Hematopoietic multipotent progenitor cell treated with erythropoietin and hydrocortisone succinate and interleukin-3 and kit ligand, for 8 days (in vitro differentiated cells): ENCODE measurements at places on chromosomes 4 and X.

DNA sequence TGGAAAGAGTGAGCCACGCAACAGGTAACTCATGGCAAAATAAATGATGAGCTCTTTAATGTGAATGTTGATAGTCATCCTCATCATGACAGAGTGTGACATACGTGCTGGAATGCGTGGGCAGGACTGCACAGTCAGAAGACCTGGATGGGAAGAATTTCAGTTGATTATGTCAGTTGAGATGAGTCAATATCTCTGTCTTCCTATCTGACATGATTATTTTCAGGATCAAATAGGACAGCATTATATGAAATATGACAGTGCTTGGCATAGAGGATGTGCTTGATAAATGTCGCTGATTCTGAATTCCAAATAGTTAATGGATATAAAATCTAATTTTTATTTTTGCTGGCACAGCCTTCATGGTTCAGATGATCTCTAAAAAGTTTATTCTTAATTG, 95.1 kb downstream of the IL15 start:
- no peak for DNase-seq

DNA sequence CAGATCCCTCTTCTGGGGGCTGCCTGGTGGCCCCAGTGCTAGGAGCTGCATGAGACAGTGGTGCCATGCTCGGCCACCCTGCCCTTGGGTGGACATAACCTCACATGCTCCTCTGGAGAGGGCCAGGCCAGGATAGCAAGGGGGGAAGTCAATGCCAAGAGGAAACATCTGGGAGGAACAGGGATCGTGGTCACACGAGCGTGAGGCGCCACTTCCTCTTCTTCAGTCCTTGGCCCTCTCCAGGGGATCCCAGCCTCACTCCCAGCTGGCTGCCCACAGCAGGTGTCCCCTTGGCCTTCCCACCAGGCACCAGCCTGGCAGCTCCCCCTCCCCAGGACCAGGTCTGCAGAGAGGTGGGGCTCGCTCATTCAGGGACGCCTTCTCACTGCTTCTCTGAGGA, 28.6 kb downstream of the TBC1D14 start:
- no peak for DNase-seq

GRCh38 chr4:139899346-139899745, 233.7 kb downstream of the MGST2 start:
- DNase-seq = no peak

DNA sequence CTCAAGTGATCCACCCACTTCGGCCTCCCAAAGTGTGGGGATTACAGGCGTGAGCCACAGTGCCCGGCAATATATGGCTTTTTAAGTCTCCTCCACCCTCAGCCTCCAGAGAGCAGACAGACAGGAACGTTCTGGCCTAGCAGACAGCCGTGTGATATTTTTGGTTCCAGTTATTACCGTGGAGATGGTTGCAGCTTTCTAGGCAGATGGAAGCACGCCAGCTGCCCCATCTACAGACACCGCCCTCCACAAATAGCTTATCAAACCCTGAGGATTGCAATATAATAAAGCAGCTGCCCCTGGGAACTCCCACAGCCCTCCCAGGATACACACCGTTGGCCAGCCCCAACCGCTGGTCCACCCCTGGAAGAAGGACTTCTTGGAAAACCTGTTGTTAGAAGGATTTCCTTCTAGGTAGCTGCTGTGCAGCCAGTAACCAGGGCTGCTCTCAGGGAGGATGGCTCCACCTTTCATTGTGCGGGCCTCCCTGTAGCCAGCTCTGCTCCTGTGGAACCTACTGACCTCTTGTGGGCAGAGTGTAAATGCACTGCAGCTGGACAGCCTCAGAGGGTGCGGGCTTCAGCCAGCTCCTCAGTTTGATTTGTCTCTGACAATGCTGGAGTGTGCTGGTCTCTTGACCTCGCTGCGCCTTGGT, 44.0 kb downstream of the SLC25A5 start:
- DNase-seq = peak; percentile 81

DNA sequence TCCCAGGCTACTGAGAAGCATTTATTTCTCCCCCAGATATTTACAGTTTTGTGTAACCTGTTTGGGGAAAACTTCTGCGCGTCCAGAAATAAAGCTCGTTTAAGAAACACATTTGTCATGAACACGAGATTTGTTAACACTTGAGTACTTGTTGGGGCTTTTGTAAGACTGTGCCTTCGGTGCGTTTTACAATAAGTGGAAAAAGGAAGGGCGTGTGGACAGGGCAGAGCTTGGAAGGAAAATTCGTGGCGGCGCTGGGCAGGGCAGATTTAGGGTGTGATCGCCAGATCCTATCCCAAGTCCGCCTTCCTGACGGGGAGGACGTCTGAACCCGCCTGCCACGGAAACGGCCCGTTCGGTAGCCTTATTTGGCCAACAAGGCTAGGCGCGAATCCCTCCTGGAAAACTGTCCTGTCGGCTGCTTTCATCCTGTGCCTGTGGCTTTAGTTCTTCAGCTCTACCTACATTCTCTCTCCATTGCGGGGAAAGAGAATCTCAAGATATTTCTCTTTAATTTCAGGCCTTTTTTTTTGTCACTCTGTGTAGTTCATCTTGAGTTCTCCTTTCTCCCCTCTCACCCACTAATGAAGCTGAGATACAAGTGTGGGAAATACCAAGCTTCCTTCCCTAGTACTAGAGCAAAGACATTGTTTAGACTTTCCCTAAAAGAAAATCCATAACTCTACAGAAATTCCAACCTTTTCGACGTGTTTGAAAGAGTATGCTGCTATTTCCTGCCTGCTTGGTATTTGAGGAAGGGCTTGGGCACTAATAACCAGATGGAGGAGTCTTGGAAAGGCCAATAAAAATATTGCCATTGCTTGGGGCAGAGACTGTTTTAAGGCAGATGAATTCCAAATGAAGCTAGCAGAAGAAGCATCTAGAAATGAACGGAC, 982 bp downstream of the PDLIM5 start:
- DNase-seq = peak; percentile 65
